ENCODE measurements at places on chromosomes 13 and 19. TPM values are rescaled to one million over a fixed set of nuclear protein-coding genes. Genes with fewer than 3 reads are reported as not detected.

GRCh38 chr13:40148101-40148500 lies 492.6 kb downstream of the COG6 start:
- no peak overlapping the region for H3K4me3 ChIP-seq
- no peak for DNase-seq
- no peaks in the 10 kb centered on the region for H3K27me3 ChIP-seq
- no peak overlapping the region for H3K27ac ChIP-seq
- H3K4me1 ChIP-seq: no peaks in the 10 kb centered on the region

DNA sequence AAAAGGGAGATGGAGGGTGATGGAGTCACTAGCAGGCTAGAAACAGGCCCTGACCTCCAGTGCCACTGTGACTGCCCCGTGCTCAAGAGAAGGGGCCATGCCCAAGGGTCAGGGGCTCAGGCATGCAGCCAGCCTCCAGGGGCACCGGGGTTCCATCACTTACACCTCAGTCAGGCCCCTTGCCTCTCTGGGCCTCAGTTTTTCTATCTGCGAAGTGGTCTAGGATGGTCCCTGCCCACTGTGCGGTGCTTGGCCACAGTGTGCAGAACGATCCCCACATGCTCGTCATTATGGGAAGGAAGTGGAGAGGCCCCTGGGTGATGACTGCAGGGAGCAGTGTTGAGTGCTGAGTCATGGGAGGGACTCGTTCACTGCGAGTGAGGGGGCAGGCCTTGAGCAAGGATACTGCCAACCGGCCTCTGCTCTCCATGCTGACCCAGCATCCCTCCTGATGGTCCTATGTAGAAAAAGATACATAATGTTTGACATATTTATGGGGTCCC lies 23.1 kb downstream of the TMED1 start:
- peak overlapping the region; percentile 98 for H3K27ac ChIP-seq
- no peaks in the 10 kb centered on the region for H3K27me3 ChIP-seq
- peaks cover 60% of the 10 kb centered on the region for H3K36me3 ChIP-seq
- no peak overlapping the region for H3K4me3 ChIP-seq

CD320 gene
- 15.8 TPM for total RNA-seq

IRS2 gene
- 0.36 TPM for total RNA-seq

DNA sequence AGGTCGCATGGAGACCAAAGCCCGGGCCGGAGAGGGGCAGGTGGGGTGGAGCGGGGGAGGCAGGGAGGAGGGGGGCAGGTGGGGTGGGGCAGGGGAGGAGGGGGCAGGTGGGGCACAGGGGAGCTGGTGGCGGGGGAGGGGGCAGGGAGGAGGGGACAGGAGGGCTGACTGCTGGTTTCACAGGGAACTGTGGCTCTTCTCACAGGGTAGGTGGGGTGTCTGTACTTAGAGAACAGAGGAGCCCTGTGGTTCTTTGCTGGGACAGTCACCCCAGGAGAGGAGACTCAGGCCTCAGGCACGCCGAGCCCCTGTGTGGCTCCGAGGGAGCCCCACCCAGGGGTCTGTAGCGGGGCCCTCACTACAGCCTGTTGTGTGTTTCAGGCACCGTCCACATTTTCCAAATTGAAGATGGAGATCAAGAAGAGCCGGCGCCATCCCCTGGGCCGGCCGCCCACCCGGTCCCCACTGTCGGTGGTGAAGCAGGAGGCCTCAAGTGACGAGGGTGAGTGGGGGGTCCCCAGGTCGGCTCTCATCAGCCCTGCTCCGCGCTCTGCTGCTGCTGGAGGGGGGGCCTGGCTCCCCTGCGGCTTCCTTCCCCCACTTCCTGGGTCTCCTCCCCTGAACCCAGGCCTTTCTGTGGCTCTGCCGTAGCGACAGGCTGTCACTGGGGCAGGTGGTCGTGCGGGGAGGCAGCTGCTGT lies 162.7 kb downstream of the KDM4B start:
- no peak overlapping the region for H3K27ac ChIP-seq
- peaks cover 38% of the 10 kb centered on the region for H3K36me3 ChIP-seq
- DNase-seq: no peak
- no peak overlapping the region for H3K4me3 ChIP-seq

GRCh38 chr13:77981281-77981881 lies 62.8 kb upstream of the EDNRB start:
- H3K4me1 ChIP-seq: peaks cover 2% of the 10 kb centered on the region
- DNase-seq: peak; percentile 13
- H3K27me3 ChIP-seq: no peaks in the 10 kb centered on the region

DNA sequence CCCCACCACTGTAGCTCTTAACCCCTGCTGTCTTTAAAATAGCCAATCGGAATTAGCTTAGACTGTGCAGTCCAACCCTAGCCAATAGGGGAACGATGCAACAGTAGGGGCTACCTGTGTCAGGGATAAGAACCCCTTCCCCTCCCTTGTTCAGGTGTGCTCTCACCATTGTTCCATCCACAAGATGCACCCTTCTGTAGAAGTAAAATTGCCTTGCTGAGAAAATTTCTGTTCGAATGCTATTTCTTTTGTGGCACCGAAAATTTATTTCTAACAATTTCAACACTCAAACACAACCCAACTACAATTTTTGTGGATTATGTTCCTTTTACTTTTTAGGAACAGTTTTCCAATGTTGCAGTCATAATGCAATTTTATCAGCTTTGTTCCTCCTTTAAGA lies 3.6 kb upstream of the ZNF583 start:
- no peak overlapping the region for H3K27ac ChIP-seq
- H3K36me3 ChIP-seq: peaks cover 7% of the 10 kb centered on the region
- H3K4me3 ChIP-seq: no peak overlapping the region
- no peaks in the 10 kb centered on the region for H3K4me1 ChIP-seq
- no peak for DNase-seq

FXYD3 gene
- total RNA-seq: not detected

GRCh38 chr13:74867460-74867859 lies 614.5 kb downstream of the TBC1D4 start:
- H3K4me3 ChIP-seq: no peak overlapping the region
- H3K4me1 ChIP-seq: no peaks in the 10 kb centered on the region
- H3K27me3 ChIP-seq: no peaks in the 10 kb centered on the region
- no peak for DNase-seq
- no peaks in the 10 kb centered on the region for H3K36me3 ChIP-seq

SIGLEC8 gene
- not detected for total RNA-seq

MAG gene
- total RNA-seq: not detected

GRCh38 chr19:5522106-5522505 lies 45.6 kb downstream of the TINCR start:
- no peak overlapping the region for H3K4me3 ChIP-seq
- no peak for DNase-seq
- H3K36me3 ChIP-seq: no peaks in the 10 kb centered on the region
- H3K27me3 ChIP-seq: peaks cover 18% of the 10 kb centered on the region

- DNase-seq: no peak
- H3K4me1 ChIP-seq: no peaks in the 10 kb centered on the region
- H3K27ac ChIP-seq: no peak overlapping the region
- H3K36me3 ChIP-seq: no peaks in the 10 kb centered on the region
- H3K4me3 ChIP-seq: no peak overlapping the region
- H3K27me3 ChIP-seq: peaks cover 20% of the 10 kb centered on the region
Measured at GRCh38 chr19:39190768-39191167, 6.0 kb upstream of the NCCRP1 start.

All from IMR-90 (cell line).